ENCODE measurements at places on chromosomes 5 and 9.

DNA sequence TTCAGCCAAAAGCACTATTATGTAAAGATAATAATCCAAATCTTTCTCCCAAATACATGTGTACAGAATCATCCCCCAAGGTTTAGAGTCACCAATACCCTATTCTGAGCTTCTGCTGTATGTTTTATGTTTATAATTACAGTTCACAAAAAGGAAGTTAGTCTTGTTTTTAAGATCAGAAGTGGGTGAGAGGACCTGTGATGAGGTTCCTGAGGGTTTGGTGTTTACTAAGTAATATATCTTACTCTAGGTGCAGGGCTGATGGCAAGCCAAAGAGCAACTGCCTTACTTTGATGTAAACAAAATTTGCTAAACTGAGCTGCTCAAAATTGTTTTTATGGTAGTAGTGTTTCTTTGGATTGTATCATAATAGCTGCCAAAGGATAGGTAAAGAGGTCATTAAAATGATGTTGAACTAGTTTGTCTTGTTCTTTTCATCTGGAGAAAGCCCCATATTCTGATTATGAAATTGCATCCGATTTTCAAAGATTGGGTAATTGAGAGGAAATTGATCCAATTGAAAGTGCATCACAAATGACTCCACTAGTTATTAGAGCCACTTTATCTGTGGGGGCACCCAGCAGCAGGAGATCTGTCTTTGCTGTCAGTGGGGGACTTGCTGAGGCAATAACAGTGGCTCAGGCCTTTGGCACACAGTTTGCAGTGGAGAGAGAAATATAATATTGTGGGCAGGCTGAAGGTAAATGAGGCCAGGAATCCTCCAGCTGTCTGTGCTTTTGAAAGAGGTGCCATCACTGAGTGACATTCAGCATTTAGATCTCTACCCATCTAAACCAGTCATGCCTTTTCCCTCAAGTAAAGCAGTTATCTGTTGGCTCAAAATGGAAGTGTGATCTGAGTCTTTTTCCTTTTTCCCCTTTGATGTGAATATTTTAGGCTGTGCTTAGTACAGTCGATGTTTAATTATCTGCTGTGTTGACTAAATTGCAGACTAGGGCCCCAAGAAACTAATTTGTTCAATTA, 14.1 kb downstream of the TRIM32 start:
- DNase-seq, result no peak

- no peak for DNase-seq
Observed at GRCh38 chr9:68844631-68845612, 139.9 kb downstream of the PIP5K1B start.

DNA sequence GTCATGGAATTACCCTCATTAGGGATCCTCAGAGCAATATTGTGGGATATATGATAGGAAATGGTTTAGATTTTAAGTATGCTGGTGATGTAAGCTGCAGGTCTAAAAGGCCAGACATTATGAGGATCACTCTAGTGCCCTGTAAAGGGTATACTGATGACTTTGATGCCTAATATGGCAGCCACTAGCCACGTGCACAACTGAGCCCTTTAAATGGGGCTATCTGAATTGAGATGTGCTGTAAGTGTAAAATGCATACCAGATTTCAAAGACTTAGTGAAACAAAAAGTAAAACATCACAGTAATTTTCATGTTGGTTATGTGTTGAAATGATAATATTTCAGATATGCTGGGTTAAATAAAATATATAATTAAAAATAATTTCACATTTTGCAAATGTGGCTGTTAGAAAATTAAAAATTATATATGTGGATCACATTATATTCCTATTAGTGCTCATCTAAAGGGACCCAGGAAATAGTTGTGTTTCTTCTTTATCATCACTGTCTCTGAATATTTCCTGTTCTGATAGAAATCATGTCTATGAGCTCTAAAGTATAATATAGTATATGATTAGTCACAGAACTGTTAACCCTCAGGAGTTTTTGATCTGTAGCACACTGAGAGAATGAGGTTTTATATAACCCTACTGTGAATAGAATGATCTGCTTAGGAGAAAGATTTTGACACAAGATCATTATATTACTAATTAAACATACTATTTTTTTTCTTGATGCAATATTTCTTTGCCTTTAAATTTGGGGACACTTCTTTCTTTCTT, 50.1 kb downstream of the OSTF1 start:
- no peak for DNase-seq

DNA sequence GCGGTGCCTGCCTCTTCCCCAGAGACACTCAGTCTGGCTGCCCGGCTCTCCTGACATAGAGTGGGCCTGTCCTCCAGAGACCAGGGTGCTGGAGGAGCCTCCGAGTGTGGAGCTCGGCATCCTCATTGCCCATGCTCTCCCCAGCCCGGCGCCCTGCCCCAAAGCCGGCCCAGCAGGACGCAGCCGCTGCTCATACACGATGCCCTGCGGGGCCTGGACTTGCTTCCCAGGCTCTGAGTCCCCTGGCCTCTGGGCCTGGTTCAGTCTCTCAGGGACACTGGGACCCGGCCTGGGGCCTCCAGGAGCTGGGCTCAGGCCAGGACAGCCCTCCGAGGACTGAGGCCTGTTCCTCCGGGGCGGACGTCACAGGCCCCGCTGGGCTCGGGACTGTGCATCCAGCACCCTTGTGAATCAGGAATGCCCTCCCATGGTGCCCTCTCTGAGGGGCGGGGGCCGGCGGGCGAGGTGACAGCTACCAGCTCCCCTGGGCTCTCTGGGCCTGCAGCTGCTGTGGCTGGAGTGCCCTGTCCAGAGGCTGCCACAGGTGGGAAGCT, 23.2 kb downstream of the TPPP start:
- no peak for DNase-seq

DNA sequence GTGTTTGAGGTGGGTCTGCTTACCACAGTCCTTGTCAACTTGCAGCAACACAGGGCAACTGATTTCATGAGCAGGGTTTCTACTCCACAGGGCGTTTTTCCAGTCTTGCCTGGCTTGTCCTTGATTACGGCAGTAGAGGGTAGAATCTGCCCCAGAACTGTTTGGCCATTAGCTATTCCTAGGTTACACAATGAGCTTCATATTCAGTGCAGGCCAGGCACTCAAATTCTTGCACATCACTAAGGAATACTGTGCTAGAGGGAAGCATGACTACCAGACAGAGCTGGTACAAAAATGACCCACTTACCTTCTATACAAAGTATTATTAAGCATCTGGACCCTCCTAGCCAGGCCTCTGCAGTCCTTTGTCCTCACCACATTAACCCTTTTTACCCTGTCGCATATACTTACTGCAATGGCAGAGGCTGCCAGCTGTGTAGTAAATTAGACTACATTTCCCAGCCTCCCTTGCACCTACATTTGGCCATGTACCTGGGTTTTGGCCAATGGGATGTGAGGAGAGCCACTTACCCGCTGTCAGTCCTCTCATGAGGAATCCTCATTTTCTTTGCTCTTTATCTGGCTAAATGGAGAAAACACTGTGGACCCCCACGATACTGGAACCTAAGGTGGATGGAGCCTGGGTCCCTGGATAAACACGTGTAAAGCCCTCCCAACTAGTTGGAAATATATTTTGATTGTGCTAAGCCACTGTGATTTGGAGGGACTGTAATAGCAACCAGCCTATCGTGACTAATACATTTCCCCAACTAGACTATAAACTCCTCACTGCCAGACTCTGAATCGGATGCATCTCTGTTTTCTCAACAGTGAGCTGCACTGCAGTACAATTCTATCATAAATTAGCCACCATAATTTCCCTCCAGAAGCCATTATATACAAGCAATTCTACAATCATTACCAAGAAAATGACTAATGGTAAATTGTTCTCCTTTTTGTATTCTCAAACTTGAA, 218.7 kb downstream of the GLIS3 start:
- DNase-seq, result no peak

DNA sequence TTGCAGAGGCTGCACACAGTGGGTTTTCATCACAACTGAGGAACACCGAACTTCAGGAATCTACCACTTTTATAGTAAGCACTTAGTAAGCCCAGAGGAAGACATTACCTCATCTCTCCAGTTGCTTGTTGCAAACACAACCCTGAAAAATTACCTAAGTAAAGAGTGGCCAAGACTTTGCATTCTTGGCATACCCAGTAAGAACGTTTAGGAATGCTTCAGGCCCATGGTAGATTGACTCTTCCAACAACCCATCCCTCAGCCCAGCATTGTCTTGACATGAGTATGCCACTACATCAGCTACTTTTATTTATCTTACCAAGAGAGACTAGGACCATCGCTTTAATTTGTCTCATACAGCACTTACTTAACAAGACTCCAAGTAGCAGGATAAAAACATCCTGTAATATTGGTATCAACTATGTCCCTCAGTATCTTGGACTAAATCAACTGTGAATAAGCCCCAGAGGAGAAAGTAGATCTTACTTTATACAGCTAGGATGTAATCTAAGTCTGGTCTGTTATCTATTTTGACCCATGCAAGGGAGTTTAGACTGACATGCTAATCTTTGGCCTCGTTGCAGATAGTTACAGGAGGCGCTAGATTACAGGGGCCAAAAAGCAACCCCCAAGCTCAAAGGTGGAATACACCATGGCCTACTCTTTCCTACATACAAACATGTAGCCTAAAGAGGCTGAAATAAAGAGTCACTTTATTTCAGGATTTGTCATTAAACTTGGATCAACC, 114.9 kb downstream of the INVS start:
- DNase-seq, result no peak

- no peak for DNase-seq
Observed at GRCh38 chr5:176418251-176418650, 1.9 kb upstream of the CLTB start.

DNA sequence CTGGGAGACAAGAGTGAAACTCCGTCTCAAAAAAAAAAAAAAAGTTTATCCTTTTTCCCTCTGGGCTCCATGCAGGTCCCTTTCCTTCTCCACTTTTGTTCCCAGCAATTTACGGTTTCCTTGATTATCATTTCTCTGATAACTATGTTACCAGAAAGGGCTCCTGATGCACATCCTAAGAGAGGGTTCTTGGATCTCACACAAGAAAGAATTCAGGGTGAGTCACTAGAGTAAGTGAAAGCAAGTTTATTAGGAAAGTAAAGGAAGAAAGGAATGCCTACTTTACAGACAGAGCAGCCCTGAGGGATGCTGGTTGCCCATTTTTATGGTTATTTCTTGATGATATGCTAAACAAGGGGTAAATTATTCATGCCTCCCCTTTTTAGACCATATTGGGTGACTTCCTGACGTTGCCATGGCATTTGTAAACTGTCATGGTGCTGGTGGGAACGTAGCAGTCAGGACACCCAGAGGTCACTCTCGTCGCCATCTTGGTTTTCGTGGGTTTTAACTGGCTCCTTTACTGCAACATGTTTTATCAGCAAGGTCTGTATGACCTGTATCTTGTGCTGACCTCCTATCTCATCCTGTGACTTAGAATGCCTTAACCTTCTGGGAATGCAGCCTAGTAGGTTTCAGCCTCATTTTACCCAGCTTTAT, 13.5 kb upstream of the MELK start:
- DNase-seq, result no peak

- no peak for DNase-seq
Observed at GRCh38 chr9:123914517-123915196, 15.3 kb downstream of the DENND1A start.

GRCh38 chr5:96729156-96729555, 67.0 kb downstream of the CAST start:
- DNase-seq, result no peak

GRCh38 chr9:98374385-98375051, 119.1 kb upstream of the TBC1D2 start:
- DNase-seq, result no peak

All from fibroblast of the conjunctiva (primary cell).